ENCODE measurements at places on chromosomes 7 and 10.

- peak; percentile 93 for DNase-seq
These were observed 589 bp downstream of the LDB1 start for GRCh38 chr10:102119417-102120141.

DNA sequence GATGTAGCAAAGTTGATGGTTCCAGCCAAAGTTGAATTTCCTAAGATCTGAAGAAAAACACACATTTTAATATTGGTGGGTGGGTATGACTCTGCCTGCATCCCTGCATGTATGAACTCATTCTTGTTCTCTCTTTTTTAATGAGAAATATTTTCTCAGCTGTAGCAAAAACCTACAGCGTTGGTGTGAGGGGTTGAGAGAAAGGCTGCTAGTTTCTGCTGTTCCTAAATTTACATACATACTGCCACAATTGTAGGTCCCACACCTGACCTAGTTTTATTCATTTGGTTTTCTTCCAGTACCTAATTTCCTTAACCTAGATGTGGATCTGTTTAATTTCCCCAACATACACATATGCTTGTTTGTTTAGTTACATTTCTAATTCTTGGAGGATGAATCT is 4.6 kb downstream of the AGFG2 start:
- DNase-seq = no peak

DNA sequence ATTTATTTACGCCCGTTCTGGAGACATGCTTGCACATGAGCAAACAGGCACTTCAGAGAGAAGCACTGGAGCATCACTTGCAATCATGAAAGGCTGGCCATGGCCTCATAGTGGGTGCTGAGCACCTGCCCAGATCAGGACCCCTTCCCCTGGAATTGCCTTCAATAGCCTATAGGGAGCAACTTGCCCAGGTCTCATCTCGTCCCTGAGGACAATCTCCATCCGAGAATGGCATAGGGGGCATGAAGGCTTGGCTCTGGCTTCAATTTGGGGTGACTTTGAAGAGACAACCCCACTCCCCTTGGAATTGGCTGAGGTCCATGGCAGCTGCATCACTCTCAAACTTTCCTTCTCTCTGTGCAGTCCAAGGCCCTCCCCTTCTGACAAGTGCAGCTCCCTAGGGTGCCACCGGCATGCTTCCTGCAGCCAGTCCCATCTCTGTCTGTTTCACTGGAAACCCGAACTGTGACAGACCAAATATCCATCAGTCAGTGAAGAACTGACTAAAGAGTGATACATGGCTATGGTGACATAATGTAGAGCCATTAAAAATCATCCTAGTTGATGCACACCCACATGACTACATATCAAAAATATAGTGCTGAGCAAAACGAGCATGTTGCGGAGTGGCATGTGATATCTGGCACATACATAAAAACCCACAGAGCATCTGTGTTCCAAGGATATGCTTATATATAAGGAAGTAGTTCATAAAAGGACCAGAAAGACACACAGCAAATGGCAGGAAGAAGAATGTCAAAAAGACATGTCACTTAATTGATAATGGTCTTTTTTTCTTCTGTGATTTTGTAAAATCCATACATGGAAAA is 12.4 kb downstream of the GDF2 start:
- DNase-seq = peak; percentile 20

DNA sequence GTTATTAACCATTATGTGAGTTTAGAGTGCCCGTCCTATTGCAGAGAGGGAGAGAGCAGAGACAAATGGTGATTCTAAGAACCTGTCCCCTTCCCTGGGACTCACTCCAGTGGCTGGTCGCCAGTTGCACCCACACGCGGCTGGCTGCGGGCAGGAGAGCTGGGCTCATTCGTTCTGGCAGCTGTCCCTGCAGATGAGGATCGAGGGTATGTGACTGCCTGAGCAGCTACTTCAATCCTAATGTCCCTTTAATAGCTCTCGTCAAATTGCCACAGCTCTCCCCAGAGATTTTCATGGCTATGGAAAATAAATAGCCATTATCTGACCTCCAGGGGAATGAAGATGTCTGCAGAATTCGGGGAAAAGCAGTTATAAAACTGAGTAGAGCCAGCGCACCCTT is 41.6 kb downstream of the RBM28 start:
- no peak for DNase-seq

DNA sequence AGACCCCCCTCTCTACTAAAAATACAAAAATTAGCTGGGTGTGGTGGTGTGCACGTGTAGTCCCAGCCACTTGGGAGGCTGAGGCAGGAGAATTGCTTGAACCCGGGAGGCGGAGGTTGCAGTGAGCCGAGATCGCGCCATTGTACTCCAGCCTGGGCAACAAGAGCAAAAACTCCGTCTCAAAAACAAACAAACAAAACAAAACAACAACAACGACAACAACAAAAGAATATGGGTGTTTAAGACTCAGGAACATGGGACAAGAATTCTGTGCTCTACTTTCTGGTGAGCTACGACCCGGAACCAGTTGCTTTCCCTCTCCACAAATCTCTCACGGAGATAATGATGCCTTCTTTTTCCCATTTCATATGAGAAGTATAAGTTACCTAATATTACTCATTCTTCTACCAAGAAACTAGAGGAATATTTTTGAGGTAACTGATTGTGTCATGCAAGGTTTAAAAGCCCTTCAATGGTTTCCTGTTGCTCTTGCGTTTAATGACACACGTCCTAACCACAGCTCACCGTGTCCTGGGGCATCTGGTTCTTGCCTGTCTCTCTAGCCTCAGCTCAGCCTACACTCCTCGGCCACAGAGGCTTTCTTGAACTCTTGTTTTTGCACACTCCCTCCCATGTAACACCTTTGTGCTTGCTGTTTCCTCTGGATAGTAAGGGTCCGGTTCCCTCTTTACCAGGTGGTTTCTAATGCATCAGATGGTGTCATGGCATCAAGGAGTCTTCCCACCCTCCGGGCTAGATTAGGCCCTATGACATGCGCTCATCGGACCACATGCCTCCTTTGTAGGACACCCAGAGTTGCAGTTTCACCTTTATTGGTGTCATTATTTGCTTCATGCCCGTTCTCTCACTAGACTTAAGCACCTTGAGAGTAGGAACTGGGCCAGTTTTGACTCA is 67.5 kb downstream of the PFKFB3 start:
- DNase-seq = no peak

- no peak for DNase-seq
These were observed 148.2 kb upstream of the WNT16 start for GRCh38 chr7:121180436-121181063.

DNA sequence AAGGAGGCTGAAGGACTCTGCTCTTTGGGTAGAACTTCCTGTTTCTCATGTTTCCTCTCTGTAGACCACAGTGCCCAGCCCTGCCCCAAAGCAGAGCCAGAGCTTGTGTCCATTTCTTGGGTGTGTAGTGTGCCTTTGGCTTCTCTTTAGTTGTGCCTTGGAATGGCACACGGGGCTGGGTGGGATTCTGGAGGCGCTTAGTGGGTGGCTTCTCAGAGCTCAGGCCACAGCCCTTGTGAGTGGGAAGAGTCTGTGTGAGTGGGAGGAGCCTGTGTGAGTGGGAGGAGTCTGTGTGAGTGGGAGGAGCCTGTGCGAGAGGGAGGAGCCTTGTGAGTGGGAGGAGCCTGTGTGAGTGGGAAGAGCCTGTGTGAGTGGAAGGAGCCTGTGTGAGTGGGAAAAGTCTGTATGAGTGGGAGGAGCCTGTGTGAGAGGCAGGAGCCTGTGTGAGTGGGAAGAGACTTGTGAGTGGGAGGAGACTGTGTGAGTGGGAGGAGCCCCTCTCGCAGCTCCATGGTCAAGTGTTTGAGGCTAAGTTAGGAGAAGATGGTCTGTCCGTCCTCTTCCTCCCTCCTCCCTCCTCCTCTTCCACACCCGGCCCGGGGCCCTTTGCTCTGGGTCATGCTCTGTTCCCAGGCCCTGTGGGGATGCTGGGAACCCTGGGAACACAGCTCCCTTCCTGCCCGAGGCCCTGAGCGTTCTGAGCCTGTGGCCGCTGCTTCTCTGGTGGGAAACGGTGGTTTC is 153.0 kb downstream of the GRK5 start:
- DNase-seq = no peak

- DNase-seq = no peak
These were observed 8.7 kb upstream of the HOXA2 start for GRCh38 chr7:27111042-27111750.

GRCh38 chr7:128056901-128057300 is 25.7 kb upstream of the LRRC4 start:
- DNase-seq = no peak

DNA sequence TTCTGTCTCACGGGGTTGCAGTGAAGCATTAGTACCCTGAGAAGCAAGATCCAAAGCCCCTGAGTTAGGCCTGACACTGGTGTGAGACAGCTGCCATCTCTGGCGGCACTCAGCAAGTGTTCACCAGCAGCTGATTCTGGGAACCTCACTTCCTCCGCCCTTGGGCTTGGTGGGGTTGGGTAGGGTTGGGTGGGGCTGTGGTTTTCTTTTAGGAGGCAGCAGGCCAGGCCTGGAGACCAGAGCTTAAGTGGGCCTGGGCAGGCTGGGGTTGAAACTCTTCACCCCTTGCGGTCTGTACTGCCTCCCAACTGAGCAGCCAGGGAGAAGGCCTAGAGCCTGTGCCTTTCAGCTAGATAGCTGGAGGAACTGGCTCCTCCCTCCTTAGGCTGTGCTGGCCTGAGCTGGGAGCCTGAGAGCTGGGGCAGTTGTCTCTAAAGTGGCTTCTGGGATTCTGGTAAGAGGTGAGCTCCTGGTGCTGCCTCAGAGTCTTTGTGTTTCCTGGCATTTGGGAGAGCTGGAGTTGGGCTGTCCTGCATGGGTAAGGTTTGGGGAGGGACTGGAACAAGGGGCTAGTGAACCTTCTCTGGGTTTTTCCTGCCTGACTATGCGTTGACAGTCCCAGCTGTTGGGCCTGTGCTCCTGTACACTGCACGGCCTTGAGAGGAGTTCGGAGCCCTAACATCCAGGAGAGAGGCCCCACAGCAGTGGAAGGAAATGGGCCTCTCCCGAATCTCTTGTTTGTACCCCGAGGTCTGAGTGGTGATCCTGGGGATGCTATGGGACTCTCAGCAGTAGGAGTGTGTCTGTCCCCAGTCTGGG is 5.1 kb downstream of the TSPAN14 start:
- peak; percentile 97 for DNase-seq

DNA sequence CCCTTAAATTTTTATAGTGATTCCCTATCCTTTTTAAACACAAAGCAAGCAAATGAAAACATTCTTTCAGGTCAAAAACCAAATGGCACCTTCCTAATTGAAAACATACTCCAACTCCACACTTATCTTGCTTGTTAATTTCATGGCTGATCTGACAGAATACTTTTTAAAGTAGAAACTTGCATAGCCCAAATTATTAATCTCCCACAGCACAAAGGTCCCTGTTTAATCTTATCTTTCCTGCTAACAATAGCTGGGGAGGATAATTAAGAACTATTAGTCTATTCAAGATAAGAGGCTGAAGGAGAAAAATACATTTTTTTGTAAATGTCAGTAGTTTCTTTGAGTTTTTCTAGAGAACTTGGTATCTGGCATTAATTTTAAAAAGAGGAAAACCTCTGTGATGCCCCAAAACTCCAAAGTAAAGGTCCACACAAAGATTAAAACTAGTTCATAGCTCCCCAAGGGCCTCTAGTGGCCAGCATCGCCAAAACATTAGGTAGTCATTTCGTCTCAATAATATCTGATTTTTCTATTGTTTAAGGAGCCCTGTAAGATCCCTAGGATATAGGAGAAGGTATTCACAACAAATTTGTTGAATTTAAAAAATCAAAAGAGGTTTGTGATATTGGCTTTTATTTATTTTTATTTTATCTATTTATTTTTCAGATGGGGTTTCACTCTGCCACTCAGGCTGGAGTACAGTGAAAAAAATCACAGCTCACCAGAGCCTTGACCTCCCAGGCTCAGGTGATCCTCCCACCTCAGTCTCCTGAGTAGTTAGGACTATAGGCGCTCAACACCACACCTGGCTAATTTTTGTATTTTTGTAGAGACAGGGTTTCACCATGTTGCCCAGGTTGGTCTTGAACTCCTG is 14.7 kb downstream of the CDNF start:
- DNase-seq = peak; percentile 56

GRCh38 chr10:122263971-122264370 is 7.1 kb upstream of the BTBD16 start:
- no peak for DNase-seq

- DNase-seq = no peak
These were observed 3.4 kb downstream of the HIPK2 start for GRCh38 chr7:139774376-139774775.

DNA sequence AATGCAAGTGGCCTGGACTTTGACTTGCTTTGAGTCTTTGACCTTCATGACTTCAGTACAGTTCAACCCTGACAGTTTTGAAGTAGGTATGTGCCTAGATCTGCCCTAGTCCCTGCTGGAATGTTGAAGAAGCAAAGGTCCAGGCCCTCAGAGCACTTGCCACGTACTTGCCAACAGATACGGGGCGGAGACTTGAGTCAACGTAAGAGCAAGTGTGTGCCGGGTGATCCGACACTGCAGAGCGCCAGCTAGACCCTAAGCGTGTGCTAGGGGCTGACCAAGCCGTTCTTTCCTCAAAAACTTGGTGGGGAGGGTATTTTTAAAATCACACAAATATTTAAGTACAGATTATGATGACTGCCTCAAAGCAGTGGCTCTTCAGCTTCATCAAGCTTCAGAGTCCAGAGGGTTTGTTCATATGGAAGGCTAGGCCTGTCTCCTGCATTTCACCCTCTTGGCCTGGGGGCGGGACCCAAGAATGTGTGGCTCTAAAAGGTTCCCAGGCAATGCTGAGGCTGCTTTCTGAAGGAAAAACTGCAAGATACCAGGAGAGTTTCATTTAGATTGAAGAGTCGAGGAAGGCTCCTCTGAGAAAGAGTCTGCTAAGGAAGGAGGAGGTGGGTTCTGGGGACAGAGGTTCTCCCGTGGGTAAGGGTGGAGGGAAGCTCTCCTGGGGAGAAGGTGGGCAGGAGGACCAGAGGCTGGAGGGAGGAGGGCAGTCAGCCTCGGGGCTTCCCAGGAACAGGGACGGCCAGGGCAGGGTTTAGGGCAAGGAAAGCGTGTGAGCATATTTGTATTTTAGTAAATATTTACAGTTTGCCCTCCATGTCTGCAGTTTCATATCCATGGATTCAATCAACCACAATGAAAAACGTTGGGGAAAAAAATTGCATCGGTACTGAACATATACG is 160.3 kb downstream of the EGFR start:
- no peak for DNase-seq

GRCh38 chr10:117662126-117662525 is 119.6 kb downstream of the EMX2 start:
- no peak for DNase-seq

GRCh38 chr10:50883629-50884028 is 1.8 kb downstream of the A1CF start:
- DNase-seq = no peak

DNA sequence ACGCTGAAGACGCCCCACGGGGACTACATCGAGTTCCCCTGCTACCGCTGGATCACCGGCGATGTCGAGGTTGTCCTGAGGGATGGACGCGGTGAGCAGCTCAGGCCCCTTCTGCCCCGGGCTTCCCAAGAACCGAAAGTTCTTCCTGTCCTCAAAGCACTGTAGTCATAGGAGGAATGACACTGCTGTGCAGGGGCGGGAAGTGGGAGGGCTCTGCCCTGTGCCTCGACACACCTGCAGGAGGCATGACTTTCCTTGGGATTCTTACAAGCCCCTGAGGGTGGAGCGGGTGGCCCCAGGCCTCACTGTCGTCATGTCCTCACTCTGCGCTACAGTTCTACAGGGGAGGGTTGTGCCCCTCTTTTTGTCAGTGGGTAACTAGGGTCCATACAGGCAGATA is 8.6 kb downstream of the ALOX5 start:
- DNase-seq = no peak

GRCh38 chr10:26423722-26424121 is 14.4 kb upstream of the APBB1IP start:
- no peak for DNase-seq
